ENCODE measurements at places on chromosomes 2 and 18. TPM values are rescaled to one million over a fixed set of nuclear protein-coding genes. Genes with fewer than 3 reads are reported as not detected.

Gene SPP2
- not detected for total RNA-seq

GRCh38 chr2:192574552-192574951 is 379.8 kb upstream of the TMEFF2 start:
- DNase-seq, result no peak

DNA sequence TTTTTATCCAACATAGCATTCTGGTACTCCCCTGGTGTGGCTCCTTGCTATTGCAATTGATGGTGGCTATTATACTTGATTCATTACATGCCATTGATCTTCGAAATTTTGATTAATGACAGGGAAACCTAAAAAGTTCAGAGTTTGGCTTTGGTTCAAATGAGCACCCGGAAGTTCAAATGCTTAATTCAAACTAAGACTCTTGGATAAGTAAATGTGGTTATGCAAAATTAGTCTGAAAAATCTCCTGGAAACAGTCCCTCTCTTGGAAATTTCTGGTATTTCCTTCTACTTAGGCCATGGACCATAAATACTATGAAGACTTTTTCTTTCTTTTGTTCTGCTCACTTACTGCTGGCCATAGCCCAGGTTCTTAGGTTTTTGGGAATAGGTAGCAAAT is 65.3 kb upstream of the SMIM21 start:
- DNase-seq, result no peak

DNA sequence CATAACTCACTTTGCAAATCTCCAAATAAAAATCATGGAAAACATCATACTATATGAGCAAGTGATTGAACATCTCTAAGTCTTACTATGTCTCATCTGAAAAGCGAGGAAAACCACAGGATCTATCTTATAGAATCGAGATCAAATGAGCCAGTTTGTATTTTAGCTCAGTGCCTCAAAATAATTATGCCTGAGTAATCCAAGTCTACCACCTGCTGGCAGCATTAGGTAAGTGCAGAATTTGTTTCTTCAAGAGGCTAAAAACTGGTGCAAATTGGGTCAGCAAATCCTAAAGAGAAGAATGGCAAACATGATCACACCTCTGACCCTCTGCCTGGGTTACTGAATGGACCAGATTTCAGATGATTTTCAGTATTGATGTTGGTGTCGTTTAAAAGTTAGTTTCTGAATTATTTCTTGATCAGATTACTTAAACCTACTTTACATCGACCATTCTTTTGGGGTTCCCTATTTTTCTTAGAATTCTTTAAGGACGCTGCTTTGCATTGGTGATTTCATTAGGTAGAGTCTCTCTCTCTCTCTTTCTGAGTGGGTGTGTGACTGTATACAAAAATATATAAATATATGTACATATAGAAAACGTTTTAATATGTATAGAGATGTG is 12.7 kb upstream of the FHOD3 start:
- DNase-seq, result no peak

DNA sequence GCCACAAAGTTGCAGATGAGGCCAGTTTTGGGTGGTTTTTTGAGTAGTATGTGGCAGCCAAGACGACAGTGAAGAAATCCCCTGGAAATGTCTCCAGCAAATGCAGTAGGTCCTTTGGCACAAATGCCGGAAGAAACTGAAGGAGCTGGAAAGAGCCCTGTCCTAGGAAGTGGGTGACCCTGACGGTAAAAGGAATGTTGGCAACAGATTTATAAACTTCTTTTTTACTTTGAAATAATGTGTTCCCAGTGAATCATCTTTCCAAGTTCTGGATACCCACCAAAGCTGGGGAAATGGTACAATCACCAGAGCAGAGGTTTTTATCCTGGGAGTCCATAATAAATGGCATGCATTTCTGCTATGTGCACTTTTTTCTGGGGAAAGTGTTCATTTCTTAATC is 112.9 kb downstream of the CSRNP3 start:
- no peak for DNase-seq

GRCh38 chr2:238369591-238370040 is 49.3 kb downstream of the TRAF3IP1 start:
- DNase-seq, result no peak

DNA sequence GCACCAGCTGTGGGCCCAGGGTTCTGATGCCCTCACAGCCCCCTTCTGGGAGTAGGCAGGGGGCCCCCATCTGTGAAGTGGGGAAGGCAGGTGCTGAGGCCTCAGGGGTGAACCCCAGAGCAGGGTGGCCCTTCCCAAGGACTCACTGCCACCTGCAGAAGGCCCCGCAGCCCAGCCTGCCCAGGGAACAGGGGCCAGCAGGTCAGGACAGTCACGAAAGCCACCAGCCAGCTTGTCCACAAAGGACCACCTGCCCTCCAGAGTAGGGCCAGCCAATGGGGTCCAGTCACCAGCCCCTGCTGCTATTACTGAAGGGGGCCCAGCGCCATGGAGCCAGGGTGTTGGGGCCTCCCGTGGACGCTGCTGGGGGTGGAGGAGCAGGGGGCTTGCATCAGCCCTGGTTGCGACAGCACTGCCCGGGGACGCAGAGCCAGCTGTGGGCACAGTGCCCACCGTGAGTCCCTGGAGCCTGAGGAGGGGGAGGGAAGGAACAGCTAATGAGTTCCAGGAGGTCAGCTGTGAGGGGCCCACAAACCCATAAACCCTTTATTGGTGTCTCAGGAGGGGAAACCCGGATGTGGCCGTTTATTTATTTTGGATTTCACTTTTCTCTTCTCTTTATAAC is 11.5 kb upstream of the SNED1 start:
- DNase-seq, result no peak

DNA sequence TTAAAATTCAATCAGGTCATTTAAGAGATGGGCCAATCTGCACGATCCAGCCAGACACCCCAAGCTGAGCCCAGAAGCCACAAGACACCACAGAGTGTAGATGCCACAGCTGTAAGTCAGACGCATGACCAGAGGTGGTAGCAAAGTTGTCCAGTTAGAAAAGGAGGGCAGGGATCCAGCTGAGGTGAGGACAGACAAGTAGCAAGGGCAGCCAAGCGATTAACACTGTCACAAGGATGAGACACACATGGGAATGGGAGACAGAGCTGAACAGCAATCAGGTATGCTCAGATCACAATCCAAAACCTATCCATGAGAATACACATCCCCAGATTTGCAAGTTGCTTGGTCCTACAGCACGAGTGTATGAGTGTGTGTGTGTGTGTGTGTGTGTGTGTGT is 143.4 kb upstream of the STK17B start:
- no peak for DNase-seq

Gene STK25
- total RNA-seq, result 271 TPM

Gene NAPG
- total RNA-seq, result 36.1 TPM

- no peak for DNase-seq
Measured at GRCh38 chr2:237159006-237159911, 73.6 kb downstream of the COPS8 start.

DNA sequence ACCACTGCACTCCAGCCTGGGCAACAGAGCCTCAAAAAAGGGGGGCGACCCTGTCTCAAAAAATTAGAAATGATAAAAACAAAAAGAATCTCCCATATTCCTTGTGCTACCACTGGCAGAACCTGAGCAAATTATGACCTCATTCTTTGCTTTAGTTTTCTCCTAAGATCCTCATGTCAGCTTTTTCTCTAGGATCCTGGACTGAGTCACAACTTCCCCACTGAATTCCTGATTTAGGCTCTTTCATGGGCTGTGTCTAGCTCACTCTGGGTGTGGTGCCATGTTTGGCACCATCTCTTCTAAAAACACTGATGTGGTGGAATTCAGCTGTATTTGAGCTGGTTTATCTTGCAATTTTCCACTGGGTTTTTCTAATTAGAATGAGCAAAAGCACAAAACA is 37.1 kb downstream of the EXOC6B start:
- DNase-seq, result no peak

DNA sequence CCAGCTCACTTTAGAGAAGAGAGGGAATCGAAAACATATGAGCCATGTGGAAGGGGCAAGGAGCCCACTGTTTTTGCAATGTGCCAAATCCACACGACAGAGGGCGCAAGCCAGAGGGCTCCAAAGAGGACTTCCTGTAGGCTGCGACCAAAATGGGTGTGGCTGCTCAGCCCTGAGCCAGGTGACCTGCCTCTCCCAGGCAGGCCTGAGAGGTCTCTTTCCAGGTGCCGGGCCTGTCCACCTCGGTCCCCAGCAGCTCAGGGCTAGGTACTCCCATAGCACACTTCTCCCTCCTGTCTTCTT is 153.8 kb downstream of the TTC32 start:
- DNase-seq, result no peak

GRCh38 chr2:215671244-215671643 is 235.4 kb upstream of the FN1 start:
- DNase-seq, result no peak

Data from kidney epithelial cell (primary cell).